ENCODE measurements at places on chromosomes 4 and X.

- DNase-seq, result no peak
These were observed 319.6 kb downstream of the PPP3CA start for GRCh38 chr4:101027721-101028120.

GRCh38 chrX:46589977-46590723 is 16.6 kb downstream of the CHST7 start:
- peak; percentile 90 for DNase-seq

- DNase-seq, result no peak
These were observed 136.6 kb upstream of the SPRY1 start for GRCh38 chr4:123259676-123260646.

DNA sequence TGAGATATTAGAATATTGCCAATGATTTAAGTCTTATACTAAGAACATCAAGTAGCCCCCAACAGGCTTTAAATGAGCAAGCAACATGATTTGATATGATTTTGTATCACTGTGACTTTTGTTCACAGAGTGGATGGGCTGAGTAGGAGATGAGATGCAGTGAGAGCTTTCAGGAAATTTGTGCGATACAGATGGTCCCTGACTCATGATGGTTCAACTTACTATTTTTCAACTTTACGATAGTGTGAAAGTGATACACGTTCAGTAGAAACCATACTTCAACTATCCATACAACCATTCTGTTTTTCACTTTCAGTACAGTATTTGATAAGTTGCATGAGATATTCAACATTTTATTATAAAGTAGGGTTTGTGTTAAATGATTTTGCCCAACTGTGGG is 78.7 kb upstream of the NWD2 start:
- no peak for DNase-seq

GRCh38 chr4:164357957-164358356 is 396.0 kb upstream of the SMIM31 start:
- no peak for DNase-seq

DNA sequence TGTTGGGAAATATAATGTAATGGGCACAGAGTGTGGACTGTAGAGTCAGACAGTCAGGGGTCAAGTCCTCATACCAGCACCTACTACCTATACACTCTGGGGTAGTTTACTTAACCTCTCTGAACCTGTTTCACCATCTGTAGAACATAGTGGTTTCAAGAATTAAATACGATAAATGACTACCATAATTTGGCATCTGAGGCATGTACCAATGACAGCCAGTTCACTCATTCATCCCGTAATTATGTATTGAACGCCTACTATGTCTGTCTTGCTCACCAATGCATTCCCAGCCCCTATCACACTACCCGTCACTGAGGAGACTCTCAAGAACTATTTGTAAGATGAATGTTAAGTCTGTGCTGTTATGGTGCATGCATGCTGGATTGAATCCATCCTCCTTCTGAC is 2.0 kb upstream of the FGB start:
- DNase-seq, result no peak

DNA sequence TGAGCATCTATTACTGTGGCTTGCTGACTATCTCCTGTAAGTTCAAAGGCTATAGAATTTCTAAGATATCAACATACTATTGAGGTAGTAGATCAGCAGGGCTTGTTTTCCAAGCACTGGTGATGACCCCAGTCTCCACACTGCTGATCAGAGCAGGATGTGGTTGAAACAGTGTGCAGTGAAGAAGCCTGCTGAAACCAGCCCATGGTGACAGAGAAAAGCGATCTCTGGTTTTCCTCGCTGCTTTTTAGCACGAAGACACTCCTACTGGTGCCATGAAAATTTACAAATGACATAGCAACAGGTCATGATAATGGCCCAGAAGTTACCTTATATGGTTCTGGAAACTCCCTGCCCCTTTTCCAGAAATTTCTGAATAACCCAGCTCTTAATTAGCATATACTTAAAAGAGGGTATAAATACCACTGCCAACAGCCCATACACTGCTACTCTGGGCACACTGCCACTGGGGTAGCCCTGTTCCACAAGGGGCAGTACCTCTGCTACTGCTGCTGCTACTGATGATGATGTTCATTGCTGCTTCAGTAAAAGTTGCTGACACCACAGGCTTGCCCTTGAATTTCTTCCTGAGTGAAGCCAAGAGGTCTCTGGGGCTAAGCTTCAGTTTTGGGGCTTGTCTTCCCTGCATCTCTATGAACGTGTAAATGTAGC is 1689.5 kb upstream of the PCDH10 start:
- no peak for DNase-seq

DNA sequence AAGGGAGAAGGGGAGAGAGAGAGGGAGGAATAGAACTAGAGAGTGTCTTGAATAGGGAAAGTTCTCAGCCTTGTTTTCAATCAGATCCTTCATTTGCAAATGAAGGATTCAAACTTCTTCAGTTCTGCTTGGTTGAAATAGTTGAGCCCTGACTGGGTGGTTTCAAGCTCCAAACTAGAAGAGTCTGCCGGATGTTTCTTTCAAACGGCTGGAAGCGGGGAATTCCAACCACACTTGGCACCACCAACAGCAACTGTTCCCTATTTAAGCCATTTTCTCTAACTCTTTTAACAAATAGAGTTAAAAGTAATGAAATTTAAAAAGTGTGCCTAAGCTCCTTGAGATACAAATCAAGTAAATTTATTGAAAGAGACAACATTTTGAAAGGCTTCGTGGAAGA is 67.5 kb upstream of the DDX60 start:
- peak; percentile 24 for DNase-seq

DNA sequence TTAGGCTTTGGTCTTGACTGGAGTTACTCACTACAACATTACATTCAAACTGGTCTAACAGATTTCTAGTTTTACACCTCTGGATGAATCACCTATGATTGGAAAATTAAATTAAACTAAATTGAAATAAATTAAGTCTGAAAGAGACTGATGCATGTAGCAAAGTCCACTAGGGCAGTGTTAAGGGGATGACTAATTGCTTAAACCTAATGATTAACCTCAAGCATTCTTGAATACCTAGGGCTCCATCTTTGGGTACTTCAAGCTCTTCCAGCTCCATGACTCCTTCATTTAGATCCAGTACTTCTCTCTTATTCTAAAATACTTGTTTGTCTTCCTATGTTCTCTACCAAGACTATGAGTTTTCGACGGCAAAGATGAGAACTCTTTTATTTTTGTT is 86.8 kb downstream of the SH2D1A start:
- no peak for DNase-seq

- DNase-seq, result no peak
These were observed 14.0 kb upstream of the UBA6 start for GRCh38 chr4:67714955-67715354.

- peak; percentile 52 for DNase-seq
These were observed 62.9 kb downstream of the ANAPC4 start for GRCh38 chr4:25439918-25440477.

DNA sequence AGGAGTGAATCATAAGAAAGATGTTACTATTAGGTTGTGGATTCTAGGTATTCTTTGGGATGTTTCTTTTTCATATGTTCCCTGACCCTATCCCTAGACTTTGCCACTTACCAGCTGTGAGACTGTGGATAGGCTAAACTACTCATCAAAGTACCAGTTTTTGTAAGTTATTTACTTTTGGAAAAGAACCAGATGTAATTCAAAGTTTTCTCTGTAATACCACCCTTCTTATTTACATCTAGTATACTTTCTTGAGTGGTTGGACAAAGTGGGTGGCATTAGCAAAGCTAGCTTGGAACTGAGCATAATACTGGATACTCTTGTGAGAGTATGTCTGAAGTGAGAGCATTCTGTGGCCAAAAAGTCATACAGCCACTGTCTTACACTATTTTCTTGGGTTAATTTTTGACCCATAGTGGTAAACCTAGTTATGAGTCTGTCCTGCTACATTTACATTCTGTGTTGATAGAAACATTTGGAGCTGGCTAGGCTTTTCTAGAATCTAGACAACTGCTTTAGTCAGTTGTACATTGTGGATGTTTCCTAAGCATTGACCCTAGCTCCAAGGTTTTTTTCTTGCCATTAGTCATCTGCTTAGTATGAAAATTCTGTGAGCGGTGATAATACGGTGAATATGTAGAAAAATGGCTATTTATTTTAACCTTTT is 41.7 kb downstream of the KDM6A start:
- DNase-seq, result no peak

DNA sequence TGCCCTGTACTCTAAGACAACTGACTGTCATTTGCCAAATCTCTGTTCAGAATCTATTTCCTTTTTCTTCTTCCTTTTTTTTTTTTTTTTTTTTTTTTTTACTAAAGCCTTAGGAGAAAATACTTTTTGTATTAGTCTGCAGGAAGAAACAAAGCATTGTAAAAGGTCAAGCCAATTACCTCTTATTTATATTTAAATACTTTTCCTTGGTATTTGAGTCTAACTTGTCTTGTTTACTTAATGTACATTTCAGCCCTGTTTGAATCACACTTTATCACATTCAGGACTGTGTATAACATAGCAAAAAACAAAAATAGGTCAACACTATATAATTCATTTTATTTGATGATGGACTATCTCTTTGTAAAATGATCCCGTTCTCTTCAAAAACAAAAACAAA is 262.2 kb downstream of the RPA4 start:
- DNase-seq, result no peak

- DNase-seq, result no peak
These were observed 642.6 kb downstream of the PCDH7 start for GRCh38 chr4:31362756-31363155.

DNA sequence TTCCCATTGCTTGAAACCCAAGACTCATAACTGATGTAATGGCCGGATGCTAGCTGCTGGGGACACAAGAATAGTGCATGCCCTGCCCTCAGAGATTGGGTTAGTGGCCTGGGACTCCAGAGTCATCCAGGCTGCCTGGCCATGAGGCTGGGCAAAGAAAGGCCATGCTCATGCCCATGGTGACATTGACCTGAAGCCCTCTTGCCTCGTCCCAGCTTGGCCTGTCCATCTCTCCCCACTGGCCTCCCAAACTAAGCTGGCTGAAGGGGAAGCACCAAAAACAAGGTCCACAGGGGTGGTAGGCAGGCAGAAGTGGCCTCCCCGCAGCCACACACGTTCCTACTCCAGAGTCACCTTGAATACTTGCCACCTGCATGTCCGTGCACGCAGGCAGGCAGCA is 141.8 kb downstream of the EVC2 start:
- no peak for DNase-seq

DNA sequence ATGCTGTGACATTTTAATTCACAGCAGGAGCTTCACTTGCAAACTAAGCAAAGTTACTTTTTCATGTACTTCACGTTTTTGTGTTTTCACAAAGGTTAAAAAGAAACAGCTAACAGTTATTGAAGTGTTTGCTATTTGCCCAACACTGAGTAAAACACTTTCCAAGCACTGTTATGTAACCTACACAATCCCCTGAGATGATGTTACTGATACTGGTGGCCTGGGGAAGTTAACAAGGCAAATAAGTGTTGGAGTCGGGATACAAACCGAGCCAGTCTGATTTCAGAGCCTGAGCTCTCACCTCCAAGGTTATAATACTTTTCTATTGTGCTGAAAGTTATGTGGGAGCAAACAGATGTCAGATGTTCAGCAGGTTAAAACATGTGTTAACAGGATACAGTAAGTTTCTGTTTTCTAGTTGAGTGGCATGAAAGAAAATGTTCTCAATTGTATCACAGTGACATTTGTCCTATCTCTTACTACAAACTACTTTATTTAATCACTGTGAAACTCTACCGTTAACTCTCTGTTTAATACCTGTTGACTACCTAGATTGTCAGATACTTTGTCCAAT is 3.9 kb upstream of the CXCL13 start:
- DNase-seq, result no peak

DNA sequence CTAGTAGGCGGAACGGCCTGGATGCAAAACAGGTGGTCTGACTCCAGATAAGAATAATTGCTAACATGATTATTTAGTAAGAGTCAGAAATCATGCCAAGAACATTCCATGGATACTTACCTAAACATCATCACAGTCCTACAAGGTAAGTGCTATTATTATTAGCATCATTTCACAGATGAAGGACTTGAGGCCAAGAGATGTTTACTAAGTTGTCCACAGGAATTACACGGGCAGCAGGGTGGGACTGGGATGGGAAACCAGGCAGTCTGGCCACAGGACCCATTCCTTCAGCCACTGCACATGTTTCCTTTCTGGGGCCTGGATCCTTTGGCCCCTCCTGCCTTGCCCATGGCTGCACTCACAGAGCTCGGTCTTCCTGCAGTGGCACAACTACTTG is 48.3 kb downstream of the ANAPC4 start:
- no peak for DNase-seq

DNA sequence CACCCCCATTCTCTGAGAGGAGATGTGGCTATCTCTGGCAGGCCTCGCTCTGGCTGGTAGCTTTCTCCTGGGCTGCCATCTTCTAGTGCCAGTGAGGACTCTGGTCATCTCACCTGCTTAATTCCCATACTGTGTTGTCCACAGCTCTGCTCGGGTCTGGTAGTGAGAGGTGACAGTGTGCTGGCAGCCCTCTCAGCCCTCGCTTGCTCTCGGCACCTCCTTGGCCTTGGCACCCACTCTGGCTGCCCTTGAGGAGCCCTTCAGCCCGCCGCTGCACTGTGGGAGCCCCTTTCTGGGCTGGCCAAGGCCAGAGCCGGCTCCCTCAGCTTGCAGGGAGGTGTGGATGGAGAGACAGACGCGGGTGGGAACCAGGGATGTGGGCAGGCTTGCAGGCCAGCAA is 52.7 kb downstream of the CPLX1 start:
- DNase-seq, result no peak

All from fibroblast of gingiva (primary cell).